ENCODE measurements at places on chromosomes 6 and 20.

- no peak for DNase-seq
Measured at GRCh38 chr6:14023855-14024254, 93.7 kb upstream of the CD83 start.

DNA sequence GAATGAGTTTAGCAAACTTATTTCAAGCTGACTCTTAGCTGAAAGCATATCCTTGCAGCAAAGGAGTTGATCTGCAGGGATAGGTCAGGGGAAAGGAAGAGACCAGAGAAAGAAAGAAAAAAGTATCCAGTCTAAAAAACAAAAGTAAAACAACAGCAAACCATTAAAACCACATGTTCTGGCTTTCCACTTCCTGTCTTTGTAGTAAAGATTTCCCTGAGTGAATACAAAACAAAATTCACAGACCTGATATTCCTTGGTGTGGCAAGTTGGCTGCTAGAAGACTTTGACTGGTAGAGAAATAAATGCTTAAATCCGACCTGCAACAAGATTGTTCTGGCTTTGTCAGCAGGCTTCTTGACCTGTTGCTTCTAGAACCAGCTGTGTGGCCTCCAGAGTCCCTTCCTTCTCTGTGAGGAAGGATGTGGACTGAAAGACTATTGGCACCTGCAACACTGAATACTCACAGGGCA is 23.4 kb upstream of the MCM3 start:
- DNase-seq: no peak

DNA sequence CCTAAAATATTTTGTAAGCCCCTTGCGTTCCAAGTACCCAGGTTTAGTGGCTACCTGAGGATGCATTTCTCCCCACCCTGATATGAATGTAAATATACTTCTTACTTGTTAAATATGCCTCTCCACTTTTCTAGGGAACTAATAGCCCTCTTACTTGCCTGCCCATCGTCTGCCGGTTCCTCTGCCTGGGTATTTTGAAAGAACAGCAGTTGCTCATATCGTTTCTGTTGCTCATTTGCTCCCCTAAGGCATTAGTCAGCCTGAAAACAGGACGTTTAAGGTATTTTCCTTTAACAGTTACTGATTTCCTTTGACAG is 141.3 kb upstream of the CARMIL1 start:
- DNase-seq: peak; percentile 66

- no peak for DNase-seq
Measured at GRCh38 chr6:148342350-148343046, at the start of gene SASH1. Gene SASH1 (plus strand): TSS chr6:148342838. CDS start chr6:148343068, 230 bp downstream.

DNA sequence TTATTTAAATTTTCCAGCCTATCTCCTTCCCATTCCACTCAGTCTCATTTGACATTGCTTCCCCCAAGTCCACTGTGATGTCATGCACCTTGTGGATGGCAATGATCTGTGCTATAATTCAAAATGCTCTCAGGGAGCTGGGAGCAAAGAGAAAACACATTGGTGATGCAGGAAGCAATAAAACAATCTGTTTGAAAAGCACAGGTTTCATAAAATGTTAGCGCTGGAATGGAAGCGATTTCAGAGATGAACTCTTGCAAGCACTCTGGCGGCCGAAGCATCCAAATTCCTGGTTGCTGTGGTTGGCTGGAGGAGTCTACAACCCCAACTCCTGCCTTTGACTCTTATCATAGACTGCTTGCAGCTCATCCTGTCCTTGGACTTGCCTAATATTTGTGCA is 167.0 kb downstream of the GMPR start:
- DNase-seq: no peak

GRCh38 chr6:137102851-137103492 is 58.2 kb upstream of the IL20RA start:
- no peak for DNase-seq

GRCh38 chr20:44914924-44915323 is 5.1 kb downstream of the PABPC1L start:
- DNase-seq: no peak

DNA sequence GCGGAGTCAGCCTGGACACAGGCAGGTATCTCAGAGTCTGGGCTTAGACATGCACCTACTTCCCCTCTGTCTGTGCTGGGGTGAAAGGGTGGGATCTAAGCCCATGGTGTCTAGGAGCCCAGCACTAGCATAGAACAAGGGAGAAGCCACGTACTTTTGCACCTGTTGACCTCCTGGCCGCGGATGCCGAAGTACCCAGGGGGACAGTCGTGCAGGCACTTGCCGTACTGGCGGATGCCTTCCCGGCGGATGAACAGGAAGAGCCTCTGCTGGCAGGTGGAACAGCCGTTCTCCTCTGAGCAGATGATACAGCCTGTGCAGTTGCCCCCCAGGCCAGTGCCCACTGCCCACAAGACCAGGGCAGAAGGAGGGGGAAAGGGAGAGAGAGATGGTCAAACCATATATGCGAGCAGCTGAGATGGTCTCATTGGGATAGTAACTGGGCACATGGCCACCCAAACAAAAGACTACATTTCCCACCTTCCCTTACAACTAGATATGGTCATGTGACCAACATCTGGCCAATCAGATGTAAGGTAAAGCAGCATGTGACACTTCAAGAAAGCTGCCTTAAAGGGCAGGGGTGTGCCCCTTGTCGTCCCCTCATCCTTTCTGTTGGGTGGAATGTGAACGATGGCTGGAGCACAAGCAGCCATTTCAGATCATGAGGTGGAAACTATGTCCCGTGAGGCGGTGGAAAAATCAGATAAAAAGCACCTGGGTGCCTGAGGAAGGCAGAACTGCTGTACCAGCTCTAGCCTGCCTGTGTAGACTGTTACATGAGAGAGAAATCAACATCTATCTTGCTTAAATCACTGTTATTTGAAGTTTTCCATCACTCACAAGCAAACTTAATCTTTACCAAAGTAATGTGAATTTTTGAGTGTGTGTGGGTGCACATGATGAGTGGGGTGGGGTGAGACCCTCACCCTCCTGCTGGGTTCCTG is 34.0 kb downstream of the RSPO4 start:
- DNase-seq: no peak

GRCh38 chr6:130409418-130410100 is 43.7 kb downstream of the TMEM200A start:
- no peak for DNase-seq

DNA sequence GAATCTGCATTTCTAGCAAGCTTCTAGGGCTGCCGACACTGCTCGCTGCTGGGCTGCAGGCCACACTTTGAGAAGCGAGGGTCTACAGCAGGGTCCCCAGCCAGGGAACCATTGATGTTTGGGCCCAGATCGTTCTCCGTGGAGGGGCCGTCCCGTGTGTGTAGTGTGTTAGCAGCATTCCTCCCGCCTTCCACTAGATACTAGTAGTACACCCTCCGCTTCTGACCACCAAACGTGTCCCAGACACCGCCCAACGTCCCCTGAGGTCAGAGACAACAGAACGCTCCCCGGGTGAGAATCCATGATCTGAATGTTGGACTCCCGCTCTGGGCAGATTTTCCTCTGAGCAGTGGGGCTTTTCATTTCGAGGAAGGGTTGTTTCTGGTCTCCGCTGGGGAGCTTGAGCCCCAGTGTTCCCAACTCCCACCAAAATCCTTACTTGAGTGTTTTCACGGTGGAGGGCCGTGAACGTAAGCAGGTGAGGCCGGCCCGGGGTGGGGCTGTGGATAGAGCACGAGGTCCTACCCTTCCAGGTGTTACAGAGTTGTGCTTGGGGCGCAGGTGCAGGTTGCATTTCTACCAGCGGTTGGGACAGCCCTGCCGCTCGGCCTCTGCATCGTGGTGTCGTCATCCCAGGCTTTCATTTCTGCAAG is 124.6 kb downstream of the SYCP2 start:
- no peak for DNase-seq

DNA sequence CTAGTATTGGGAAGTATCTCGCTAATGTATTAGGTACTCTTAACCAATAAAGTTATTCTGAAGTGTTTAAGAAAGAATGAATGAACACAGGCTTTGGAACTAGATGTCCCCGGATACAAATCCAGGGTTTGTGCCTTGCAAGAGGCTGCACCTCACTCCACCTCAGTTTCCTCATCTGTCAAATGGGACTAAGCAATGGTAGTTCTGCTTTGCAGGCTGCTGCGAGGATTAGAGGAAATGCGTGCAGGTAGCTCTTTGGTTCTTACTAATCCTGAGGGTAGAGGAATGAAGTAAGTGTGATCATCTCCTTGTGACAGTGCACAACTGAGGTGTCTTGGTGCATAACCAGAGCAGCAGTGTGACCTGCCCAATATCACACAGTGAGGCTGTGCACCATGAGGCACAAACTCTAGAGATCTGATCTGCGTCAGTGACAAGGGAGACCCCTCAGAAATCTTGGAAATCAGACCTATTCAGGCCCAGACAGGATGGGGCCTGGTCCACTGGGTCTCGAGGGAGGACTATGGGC is 26.7 kb downstream of the ADA start:
- DNase-seq: no peak

DNA sequence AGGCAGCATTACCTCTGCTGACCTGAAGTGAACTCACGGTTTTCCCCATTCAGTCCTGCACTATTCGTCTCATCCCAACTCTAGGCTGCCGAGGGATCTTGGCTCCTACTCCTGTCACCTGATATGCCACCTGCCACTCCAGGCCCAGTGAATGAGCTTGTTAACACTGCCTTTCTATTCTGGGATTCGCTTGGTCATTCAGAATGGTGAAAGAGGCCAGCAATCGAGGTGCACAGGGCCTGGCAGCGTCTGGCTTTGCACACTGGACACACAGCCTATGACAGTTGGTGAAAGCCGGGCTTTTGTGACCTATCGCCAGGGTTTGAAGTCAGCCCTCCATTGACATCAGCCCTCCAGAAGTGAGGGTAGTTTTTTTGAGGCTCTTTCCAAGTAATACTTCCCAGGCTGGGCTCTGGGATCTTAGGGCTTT is 59.3 kb upstream of the MYL9 start:
- no peak for DNase-seq

GRCh38 chr6:161436106-161436876 is 162.4 kb upstream of the AGPAT4 start:
- DNase-seq: no peak

GRCh38 chr6:74280130-74280692 is 584.2 kb downstream of the CD109 start:
- DNase-seq: no peak

- no peak for DNase-seq
Measured at GRCh38 chr6:52326540-52327364, 35.2 kb upstream of the PAQR8 start.

- no peak for DNase-seq
Measured at GRCh38 chr6:18412644-18413043, 25.5 kb downstream of the RNF144B start.
